ENCODE measurements at places on chromosomes 16 and 17.

DNA sequence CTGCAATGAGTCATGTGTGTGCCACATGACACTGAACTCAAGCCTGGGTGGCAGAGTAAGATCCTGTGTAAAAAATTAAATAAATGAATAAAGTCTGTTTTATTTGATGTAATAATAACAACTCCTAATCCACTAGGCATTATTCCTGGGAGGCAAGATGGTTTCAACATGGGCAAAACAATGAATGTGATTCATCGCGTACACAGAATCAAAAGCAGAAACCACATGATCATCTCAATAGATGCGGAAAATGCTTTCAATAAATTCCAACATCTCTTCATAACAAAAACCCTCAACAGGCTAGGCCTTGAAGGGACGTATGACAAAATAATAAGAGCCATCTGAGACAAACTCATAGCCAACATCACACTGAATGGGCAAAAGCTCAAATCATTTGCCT lies 195.4 kb downstream of the CDH11 start:
- DNase-seq: no peak

DNA sequence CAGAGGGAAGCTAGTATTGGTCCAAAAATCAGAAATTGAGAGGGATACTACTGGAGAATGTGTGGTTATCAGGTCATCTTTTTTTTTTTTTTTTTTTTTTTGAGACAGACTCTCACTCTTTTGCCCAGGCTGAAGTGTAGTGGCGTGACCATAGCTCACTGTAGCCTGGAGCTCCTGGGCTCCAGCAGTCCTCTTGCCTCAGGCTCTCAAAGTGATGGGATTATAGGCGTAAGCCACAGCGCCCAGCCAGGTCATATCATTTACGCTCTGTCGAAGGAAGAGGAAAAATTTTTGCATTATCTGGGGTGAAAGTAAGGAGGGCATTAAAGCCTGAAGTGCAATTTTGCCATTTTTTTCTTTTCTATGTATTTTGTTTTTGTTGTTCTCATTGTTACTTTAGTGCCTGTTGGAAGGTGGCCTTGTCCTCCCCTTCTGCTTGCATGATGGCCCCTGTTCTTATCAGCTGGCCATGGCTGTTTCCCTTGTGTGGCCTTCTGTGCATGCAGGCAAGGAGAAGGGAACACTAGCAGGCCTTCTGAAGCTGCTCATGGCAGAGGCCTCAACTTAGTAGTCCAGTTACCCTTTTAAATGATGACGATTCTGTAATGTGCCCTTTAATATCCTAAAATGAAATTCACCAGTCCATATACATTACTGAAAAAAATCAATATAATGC lies 118.3 kb downstream of the SPECC1 start:
- no peak for DNase-seq

DNA sequence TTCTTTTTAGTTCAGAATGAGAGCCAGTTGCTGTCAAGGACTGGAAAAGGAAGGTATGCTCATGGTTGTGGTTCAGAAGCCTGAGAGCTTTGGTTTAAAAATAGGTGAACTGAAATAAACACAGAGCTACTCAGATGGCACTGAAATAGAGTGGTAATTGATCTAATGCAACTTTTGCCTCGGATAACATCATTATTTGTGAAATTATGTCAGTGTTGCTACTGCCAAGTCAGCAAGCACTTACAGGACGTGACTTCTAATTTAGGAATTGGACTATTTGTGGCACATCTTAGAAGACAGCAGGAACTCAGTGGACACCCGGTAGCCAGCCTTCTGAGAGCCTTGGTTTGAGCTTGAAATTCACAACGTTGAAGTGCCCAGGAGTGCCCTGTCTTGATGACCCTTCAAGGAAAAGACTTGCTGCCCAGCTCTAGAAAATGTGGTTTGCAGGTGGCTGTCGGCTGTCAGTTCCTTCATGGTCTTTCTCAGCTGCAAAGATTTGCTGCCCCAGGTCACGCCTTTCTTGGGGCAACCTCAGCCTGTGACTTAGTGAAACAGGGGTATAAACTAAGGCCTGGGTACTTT lies 42.0 kb upstream of the XYLT1 start:
- no peak for DNase-seq

GRCh38 chr17:61282377-61282776 lies 117.3 kb upstream of the TBX2 start:
- DNase-seq: no peak

DNA sequence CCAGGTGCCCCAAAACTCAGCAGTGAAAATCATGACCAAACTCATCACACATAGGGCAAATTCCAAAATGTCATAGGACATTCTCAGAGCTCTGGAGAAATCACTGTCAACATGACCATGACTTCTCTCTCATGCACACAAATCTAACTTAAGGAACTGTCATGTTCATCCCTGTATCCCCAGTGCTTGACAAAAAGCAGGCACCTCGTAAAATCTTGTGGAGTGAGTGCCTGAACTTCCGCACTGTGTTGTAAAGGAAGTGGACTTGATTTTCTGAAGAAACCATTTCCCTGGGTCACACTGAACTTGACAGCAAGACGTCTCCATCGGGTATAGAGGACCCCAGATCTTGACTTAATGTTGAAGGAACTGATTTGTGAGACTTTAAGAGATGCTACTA lies 2.8 kb downstream of the KRT37 start:
- DNase-seq: no peak

Measured in NCI-H446 treated with DMSO at 0.1 percent for 48 hours (cell line).